ENCODE measurements at places on chromosomes 12 and 14.

- DNase-seq, result no peak
Measured at GRCh38 chr12:87363497-87364084, 665.6 kb downstream of the C12orf50 start.

DNA sequence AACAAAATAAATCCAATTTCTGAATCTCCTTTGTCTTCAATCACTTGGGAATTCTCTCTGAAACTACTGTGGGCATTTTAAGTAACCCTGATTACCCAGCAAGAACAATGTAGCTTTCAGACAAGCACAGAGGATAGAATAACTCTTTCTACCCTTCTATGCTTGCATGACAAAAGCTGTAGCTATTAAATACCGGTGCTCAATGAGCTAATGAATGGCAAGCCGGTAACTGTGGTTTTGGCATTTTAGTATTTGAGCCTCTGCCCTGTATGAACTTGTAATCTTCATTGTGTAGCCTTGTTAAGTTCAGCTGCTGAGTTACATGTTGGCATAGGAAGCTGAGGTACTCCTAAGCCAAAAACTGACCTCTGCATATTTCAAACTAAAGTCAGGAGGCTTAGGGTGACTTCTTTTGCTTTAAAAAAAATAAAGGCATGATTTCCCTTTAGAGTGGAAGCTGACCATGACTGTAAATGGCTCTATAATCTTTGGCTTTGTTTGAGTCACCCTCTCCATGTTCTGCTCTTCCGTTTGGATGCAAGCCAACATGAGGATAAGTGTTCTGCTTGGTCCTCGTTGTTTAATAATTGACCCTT, 171.0 kb upstream of the HIF1A start:
- no peak for DNase-seq

DNA sequence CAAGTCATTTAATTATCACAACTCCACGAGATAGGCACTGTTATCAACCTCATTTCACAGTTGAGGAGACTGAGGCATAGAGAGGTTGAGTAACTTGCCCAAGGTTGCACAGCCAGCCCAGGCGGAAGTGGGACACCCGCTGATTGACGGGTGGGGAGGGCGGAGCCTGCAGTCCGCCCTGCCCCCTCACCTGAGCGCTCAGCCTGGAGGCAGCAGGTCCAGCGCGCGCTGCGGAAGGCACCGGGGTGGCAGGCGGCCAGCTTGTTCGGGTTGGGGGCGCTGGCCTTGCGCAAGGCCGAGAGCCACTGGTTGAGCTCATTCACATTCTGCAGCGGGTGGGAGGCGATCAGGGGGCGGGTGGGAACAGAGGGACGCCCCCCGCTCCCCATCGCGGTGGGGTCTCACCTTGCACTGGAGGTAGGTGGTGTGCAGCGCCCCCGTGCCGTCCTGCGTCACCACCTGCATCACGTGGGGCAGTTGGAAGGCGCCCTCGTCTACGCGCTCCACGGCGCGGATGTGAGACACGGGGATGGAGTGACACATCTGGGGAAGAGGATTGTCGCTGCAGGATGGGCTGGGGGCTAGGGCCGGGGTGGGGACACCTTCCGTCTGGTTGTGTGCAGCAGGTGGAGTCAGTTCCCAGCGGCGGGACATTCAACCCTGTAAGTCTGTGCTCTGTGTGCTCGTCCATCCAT, 31.7 kb downstream of the RASAL1 start:
- DNase-seq, result no peak

DNA sequence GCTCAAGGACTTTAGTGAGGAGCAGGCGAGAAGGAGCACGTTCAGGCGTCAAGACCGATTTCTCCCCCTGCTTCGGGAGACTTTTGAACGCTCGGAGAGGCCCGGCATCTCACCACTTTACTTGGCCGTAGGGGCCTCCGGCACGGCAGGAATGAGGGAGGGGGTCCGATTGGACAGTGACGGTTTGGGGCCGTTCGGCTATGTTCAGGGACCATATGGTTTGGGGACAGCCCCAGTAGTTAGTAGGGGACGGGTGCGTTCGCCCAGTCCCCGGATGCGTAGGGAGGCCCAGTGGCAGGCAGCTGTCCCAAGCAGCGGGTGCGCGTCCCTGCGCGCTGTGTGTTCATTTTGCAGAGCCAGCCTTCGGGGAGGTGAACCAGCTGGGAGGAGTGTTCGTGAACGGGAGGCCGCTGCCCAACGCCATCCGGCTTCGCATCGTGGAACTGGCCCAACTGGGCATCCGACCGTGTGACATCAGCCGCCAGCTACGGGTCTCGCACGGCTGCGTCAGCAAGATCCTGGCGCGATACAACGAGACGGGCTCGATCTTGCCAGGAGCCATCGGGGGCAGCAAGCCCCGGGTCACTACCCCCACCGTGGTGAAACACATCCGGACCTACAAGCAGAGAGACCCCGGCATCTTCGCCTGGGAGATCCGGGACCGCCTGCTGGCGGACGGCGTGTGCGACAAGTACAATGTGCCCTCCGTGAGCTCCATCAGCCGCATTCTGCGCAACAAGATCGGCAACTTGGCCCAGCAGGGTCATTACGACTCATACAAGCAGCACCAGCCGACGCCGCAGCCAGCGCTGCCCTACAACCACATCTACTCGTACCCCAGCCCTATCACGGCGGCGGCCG, 1.1 kb downstream of the PAX9 start:
- peak; percentile 70 for DNase-seq

DNA sequence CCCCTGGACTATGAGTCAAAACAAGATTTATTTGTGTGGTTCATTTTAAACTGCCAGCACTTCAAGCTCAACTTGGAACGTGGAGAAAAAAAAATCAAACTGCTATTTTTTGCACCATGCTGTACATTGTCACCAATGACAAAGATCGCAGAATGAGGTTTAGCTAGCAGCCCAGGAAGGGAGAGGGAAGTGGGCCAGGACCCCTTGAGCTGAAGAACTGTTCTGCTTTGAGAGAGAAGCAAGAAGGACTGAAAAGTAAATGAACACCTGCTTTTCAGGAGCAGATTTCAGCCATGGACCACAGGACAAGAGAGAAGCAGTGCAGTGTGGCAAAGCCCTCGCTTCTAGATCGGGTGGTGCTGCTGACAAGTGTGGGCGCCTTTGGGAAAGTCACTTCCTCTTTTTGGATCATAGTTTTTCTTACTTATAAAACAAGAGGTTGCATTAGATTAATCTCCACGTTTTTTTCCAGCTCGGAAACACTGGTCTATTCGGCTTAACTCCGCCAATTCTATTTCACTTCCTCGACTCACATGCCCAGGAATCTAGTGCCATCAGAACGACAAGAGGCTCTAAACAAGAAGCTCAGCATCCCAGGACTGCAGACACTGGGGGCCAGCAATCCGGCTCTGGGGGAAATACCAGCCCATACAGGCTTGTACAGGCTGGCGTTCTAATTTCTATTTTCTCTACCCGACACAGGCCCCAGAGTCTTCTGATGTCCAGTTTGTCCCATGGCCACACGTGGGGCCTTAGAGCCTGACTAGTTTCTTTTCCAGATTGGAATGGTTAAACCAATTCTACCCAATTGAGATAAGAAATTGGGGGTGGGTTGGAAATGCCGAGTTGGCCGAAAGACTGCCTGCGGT, 129.9 kb downstream of the CRACR2A start:
- no peak for DNase-seq

GRCh38 chr12:92602476-92602875, 100.3 kb upstream of the PLEKHG7 start:
- no peak for DNase-seq

- DNase-seq, result peak; percentile 34
Measured at GRCh38 chr12:80217011-80217535, 117.7 kb downstream of the OTOGL start.
